Stimulated activated memory B cell treated with anti-CD40 and anti-IgM and Interleukin-4, amounts not matched to agents 10 μg/mL and 1 μg/mL and 100 μg/mL, for 72 hours (primary cell): ENCODE measurements at places on chromosomes 4 and X.

DNA sequence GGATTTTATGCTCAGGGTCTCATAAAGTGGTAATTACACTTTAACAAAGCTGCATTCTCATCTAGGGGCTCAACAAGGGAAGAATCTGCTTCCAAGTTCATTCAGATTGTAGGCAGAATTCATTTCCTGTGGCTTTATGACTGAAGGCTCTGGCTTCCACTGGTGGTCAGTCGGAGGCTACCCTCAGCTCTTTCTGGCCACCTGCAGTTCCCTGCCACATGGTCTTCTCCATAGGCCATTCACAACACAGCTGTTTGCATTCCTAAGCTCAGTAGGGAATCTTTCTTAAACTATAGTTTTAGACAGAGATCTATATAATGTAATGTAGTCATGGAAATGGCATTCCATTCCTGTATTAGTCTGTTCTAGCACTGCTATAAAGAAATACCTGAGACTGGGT lies 973.0 kb upstream of the SLIT2 start:
- no peak for ATAC-seq

- no peak for ATAC-seq
Measured at GRCh38 chrX:6783912-6784311, 249.0 kb upstream of the VCX3A start.

DNA sequence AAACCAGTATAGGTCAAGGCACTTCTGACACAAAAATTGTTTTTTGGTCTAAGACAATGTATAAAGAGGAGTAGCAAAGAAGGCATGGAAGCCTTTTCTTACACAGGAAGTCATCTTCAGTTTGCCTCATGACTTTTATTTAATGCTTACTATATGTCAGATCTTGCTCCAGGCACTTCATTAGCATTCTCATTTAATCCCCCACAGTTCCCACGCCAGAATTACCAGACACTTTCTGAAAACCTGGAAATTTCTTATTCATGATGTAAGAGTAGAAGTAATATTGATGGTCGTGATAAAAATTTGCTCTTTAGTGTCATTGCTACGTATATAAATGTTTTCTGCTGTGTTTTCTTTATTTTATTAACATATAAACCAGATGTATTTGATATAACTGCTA lies 39.2 kb downstream of the ARHGEF38 start:
- ATAC-seq, result no peak

GRCh38 chr4:144575181-144575580 lies 70.8 kb upstream of the HHIP start:
- no peak for ATAC-seq

DNA sequence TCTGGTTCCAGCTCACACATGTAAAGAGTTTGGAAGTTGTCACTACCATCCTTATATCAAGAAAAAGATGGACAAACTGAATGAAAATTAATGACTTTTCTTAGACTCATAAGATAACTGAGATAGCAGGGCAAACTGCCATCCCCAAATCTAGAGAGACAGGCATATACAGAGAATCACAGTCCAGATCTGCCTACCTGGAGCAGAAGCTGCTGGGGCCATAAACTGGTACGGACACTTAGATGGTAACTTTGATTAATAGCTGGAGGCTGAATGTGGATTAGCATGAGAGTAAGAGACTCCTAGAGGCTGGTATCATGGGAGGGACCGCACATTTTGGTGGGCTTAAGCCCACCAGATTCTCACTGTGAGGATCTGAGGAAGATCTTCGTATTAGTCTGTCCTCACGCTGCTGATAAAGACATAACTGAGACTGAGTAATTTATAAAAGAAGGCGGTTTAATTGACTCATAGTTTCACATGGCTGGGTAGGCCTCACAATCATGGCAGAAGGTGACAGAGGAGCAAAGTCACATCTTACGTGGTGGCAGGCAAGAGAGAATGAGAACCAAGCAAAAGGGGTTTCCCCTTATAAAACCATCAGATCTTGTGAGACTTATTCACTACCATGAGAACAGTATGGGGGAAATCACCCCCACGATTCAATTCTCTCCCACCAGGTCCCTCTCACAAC lies 10.8 kb upstream of the POLA1 start:
- no peak for ATAC-seq

GRCh38 chr4:25782482-25782881 lies 80.3 kb downstream of the SEL1L3 start:
- ATAC-seq, result no peak

- ATAC-seq, result no peak
Measured at GRCh38 chrX:132114607-132115006, 13.2 kb downstream of the FRMD7 start.

DNA sequence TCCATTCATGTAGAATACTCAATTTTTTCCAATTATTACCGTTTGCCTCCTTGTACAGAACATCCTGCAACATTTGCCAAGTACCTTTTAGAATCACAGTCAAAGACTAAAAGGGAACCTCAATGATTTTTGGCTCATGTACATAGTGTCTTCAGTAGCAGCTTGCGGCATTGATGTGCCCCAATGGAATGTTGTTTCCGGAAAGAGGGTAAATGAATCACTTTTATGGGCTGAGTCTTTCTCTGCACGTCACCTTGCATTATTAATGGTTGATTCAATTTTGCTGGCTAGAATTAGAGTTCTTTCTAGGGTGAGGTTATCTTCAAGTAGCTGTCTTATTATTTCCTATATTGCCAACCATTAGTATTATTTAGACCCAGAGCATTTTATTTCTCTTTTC lies 116.9 kb upstream of the GABRA2 start:
- no peak for ATAC-seq

DNA sequence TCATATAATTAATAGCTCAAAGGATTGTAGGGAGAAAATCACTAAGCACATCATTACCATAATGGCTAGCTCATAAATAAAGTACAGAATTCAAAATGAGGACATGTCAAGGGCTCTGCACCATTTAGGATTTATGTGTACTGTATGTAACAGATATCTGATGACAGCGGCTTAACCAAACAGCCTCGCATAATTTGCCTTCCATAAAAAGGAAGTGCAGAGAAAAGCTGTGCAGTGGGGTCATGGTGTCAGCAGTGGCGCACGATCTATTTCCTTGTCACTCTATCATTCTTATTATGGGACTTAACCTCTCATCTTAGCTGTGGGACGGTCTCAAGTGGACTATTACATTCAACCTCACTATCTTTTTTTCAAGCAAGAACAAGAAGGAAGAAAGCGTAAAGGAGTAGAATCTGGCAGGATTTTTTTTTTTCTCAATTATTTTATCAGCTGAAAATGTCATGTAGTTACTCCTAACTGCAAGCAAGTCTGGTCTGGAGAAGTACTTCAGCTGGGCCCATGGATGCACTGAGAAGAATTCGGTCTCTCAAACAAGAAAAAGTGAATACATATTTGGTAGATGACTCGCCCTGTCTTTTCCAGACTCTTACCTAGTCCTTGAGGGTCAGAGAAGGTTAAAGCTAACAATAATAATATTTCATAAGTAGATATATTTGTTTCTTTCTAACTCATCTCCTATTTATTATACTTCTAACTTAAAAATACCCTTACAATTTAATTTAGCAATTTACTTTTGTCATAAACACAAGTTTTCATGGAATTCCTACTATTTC lies 94.6 kb downstream of the COX18 start:
- ATAC-seq, result no peak

- peak; percentile 91 for ATAC-seq
Measured at GRCh38 chr4:14783011-14783877, 219.0 kb upstream of the CPEB2 start.

- no peak for ATAC-seq
Measured at GRCh38 chrX:69556060-69557011, 52.2 kb downstream of the NALF2 start.

- ATAC-seq, result no peak
Measured at GRCh38 chr4:124710015-124710741, 2.4 kb downstream of the ANKRD50 start.

DNA sequence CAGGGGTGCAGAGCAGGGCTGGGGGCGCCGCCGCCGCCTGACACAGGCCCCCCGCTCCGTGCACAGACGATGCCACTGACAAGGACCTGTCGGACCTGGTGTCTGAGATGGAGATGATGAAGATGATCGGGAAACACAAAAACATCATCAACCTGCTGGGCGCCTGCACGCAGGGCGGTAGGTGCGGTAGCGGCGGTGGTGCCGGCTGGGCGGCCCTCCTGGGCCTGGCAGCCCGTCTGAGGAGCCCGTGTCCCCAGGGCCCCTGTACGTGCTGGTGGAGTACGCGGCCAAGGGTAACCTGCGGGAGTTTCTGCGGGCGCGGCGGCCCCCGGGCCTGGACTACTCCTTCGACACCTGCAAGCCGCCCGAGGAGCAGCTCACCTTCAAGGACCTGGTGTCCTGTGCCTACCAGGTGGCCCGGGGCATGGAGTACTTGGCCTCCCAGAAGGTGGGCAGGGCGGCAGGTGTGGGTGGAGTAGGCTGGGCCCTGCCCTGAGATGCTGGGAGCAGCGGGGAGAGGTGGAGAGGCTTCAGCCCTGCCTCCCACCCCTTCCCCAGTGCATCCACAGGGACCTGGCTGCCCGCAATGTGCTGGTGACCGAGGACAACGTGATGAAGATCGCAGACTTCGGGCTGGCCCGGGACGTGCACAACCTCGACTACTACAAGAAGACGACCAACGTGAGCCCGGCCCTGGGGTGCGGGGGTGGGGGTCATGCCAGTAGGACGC lies 12.6 kb downstream of the FGFR3 start:
- ATAC-seq, result no peak

DNA sequence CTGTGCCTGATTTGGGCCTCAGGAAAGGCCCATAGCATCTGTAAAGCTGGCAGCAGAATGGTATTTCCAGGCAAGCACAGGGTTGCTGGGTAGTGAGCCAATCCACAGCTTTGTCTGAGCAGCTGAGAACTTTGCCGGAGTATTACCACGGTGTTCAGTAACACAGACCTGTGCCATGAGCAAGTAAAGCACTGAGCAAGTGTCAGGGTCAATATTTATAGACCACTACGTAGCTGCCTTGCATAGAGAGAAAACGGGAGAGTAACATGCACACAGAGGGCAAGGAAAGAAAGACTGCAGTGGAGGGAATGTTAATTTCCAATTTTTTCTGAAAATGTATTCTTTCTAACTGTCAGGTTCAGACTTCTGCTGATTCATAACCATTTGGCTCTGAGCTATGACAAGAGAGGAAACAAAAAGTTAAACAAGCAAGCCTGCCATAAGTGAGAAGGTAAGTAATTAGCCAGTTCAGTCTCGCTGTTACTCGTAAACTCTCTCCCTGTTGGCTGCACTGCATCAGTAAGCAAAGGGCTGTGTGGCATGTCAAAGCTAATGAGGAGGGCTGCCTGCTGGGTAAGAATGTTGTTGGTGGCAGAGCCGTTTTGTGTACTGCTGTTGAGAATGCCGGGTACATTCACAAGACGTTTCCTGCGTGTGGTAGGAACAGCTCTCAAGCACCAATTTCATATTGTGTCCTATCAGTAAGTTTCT lies 238.1 kb downstream of the BMPR1B start:
- peak; percentile 38 for ATAC-seq

DNA sequence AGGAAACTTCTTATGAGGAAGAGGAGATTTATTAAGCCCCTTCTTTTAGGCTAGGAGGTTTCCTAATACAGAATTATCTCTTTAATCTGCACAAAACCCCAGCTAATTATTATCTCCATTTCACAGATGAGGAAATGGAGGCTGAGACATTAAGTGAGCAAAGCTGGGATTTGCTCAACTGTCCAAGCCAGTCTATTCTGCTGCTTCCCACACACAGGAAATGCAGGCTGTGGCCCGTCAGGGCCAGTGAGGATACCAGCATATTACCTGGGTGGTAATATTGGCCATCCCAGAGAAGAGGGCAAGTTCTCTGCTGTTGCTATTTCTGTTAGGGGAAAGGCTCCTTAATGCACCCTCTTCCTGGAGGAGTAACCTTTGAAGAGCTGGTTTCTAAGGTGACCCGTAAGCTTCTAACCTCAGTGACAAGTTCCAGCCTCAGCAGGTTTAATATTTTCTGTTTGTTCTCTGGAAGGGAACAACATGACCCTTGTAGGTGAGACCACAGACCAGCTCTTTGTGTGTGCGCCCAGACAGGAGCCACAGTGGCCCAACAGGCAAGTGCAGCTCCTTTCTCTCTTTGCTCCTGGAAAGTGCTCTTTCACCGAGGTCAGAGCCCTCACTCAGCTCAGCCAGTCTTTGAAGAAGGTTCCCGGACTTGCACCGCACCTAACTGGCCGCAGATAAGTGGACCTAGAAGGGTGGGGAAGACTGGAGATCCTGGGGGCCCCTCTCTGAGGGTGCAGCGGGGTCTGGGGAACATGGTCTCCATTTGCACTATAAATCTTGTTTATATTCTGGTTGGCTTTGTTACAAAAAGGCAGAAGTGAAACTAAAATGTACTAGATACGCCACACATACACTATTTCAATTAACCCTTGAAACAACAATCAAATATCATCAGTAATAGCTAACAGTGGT lies 35.5 kb downstream of the TBC1D9 start:
- peak; percentile 77 for ATAC-seq

GRCh38 chr4:148095346-148095923 lies 346.8 kb downstream of the NR3C2 start:
- ATAC-seq, result no peak

- no peak for ATAC-seq
Measured at GRCh38 chrX:110051559-110051958, 48.6 kb downstream of the TMEM164 start.

DNA sequence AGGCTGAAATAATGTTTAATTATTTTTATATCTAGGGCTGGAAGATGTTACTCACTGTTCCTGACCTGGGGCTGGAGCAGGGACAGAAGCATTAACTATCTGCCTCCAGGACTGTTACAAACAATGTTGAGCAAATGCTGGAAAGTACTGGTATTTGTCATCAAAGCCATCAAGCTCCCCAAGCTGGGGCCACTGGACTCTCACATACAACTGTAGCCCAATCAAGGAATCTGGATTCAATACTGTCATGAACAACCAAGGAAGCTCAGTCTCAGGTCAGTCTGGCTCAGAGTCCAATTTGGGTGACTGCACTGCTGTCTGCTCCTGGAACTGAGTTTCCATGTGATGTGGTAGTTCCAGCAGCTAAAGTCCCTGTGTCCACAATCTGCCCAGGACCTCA lies 50.4 kb downstream of the APOO start:
- no peak for ATAC-seq

DNA sequence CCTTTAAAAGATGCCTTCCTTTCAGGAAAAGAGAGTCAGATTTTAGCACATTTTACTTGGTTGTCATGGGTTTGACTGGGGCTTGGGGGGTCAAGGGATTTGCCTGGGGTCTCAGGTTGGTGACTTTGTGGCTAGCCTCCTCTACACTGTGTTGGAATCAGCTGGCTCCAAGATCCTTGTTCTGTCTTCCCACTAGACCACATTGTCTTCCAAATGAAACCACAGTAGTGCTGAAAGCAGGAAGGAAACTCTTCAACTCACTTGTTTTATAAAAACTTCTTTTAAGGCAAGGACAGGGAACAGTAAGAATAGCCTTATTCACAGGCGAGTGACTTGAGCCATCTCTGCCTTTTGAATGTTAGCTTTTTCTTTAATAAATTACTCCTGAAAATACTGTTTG lies 37.0 kb upstream of the OTUD4 start:
- ATAC-seq, result no peak

DNA sequence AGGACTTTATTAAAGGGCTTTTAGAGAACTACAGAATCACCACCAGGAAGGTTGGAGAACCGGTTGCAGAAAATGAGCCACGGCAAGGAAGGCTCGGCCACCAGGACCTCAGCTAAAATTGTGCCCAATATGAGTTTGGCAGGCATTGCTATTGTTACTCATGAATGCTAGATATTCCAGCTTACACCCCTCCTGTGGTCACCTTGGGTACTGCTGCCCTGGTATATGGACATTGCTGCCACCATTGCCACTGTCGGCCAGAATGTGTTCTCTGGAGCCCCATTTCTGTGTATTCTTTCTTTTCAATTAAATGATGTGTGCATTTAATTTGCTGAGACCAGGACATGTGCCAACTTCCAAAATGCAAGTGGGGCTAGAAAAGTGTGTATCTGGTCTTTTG lies 626.7 kb upstream of the BOD1L1 start:
- ATAC-seq, result no peak

GRCh38 chr4:1588306-1588705 lies 95.8 kb downstream of the FAM53A start:
- ATAC-seq, result no peak
